ENCODE measurements at places on chromosomes 2 and 18. TPM values are rescaled to one million over a fixed set of nuclear protein-coding genes. Genes with fewer than 3 reads are reported as not detected.

DNA sequence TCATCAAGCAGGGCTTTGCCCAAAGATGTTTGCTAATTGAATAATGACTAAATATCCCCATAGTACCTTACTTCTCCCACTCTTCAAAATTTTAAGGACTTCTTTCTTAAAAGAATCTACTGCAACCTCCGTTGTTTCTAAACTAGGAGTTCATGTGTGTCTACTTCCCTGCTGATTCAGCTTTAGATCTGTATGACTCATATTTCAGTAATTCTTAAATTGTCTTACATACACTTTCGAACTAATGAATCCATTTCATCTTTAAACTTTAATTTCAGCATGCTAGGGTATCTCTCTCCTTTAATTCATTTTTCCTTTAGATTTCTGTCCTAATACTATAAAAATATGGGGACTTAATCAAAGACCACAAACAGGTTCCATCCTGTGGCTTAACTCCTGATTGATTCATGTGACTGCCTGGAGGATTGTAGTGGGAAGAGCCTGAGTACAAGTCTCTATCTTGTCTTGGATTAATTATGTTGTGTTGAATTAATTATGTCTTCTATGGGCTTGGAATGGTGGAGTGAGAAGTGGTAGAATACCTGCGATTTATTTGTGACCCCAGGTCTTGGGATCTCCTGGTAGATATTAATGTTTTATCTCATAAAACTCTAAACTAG lies 24.9 kb upstream of the COL5A2 start:
- DNase-seq: no peak

- DNase-seq: peak; percentile 53
Observed at GRCh38 chr2:216519154-216519762, 20.6 kb downstream of the RPL37A start.

Gene CDCA7
- 34.2 TPM for total RNA-seq

Gene SUPT7L
- total RNA-seq: 29.3 TPM

Gene SLC1A4
- total RNA-seq: 8.4 TPM

DNA sequence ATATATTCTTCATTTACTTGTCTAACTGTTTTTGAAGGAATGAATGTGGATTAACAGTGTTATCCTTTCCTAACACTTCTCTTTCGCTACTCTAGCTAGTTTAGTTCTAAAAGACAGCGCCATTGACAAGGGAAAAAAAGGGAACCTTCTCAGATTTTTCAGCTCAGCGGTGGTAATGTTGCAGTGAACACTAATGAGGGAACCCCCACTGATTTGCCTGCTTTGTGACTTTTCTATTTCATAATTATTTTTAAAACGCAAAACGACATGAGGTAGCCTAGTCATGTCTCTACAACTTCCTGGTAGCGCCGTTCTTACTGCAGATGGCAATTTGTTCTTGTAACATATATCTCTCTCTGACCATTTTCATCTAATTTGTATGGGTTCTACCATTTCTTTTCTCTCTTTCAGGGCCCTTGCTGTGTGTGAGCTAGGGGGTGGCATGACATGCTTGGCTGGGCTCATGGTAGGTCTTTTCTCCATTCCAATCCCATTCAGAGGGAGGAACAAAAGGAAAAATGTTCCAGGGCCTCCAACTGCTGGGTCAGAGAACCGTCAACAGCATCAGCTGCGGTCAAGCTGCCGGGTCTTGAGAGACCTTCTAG lies 235.5 kb upstream of the SIX3 start:
- no peak for DNase-seq

- DNase-seq: no peak
Observed at GRCh38 chr18:41501848-41502247, 453.2 kb upstream of the PIK3C3 start.

DNA sequence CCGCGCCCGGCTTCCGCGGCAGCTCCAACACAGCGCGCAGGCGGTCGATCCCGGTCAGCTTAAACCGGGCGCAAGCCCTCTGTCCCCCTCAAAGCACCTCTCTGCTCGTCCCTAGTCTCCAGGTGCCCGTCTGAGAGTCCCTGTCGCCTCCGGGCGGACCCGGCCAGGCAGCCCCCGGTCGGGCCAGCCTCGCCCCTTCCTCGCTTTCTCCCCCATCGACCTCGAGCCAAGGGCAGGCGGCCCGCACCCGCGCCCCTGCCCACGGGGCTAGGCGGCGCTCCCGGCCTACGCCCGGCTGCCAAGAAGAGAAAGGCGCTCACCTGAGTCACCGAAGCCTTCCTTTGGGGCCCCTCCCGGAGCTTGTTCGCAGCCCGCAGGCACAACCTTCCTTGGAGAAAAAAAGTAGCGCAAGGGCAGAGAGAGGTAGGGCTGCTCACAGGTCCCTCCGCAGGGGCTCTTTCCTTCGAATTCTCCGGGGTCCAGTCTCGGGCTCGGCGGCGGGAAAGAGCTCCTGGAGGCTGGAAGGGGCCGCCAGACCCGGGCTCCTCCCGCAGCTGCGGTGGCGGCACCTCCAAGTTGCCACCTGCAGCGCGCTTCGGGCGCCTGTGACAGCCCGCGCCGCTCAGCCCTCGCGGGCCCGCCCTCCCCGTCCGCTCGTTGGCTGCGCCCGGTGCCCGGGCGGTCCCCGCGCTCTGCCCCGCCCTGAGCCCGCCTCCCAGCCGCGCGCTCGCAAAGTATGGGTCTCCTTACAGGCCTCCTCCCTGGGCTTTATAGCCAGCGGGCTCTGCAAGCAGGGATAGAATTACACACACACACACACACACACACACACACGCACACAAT lies 86.5 kb upstream of the EPB41L3 start:
- DNase-seq: no peak

DNA sequence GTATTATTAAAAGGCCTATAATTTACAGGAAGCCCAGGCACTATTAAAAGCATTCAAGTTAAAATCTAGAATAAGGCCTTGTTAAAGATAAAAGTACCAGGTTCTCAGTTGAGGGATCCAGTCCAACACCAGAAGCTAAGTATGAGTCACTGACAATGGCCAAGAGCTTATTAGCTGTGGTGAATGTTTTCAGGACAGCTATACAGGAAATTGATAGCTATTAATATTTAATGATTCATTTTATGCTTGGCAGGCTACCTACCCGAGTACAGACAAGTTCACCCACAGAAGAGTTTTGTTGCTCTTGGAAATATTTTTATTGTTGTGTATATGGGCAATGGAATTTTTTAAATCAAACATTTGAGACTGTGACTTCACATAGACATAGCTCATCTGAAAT lies 729.6 kb upstream of the ZNF804A start:
- no peak for DNase-seq

DNA sequence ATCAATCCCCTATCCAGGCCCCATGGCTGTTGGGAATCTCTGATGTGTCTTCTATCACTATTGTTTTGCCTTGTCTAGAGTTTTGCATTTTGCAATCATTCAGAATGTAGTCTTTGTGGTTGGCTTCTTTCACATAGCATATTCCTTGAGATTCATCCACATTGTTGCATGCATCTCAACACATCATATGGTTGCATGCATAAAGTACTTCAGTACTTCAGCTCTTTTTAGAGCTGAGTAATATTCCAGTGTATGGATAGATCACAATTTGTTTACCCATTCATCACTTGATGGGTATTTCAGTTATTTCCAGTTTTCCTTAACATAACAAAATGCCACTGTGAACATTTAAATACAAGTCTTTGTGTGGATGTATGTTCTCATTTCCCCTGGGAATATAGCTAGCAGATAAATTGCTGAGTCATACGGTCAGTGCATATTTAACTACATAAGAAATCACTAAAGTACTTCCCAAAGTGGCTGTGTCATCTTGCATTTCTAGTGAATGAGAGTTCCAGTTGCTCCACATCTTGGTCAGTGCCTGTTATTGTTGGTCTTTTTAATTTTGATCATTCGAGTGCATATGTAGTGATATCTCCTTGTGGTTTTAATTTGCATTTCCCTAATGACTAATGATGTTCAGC lies 138.8 kb downstream of the BCL11A start:
- DNase-seq: no peak

- no peak for DNase-seq
Observed at GRCh38 chr18:58716060-58716756, 44.9 kb downstream of the MALT1 start.

DNA sequence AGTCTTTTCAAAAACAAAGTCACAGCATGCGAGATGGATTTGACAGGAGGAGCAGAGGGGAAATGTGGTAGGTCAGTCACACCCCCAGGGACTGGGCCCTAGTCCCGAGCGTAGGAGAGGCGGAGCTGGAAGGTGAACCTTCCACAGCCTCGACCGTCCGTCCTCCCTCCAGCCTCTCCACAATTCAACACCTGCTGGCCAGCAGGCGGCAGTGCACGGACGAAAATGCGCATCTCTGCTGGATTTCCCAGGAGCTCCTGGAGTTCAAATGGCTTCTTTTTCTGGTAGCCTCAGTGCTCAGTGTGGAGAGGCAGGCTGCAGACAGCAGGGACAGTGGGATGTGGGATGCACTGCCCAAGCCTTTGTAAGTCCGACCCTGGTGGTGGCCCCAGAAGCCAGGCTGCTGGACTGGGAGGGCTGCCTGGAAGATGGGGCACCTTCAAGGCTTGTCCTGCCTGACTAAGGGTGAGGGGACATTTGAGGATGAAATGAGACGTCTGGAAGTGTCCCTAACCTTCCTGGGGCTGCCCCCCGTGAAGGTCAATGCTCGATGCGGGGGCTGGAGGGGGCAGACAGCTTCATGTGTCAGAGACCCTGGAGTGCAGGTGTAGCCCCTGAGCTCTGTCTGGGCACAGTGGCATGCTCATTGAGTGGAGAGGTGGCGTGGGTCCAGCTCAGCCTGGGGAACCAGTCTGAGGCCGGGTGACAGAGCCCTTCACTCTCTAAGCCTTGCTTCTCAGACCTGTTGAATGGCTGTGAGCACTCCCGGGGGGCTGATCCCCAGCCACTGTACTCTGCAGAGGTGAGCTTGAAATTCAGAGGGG lies 189.5 kb downstream of the TFCP2L1 start:
- DNase-seq: peak; percentile 68

DNA sequence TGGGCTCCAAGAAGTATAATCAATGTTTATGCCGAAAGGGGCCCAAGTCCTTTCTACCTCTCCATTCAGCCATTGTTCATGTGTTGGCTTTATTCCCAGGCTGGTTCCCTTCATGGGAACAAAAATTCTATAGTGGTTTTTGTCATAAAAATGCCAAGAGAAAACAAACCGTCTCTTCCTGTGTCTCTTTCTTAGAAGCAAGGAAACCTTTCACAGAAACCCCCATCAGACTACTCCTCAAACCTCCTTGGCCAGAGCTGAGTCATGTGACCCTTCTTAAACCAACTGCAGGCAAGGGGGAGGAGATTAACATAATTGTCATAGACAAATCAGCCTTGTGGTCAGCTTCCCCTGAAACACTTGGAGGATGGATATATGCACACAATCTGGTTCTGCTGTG lies 75.1 kb upstream of the TANK start:
- no peak for DNase-seq

GRCh38 chr18:28007841-28008240 lies 169.1 kb downstream of the CDH2 start:
- DNase-seq: no peak

- DNase-seq: no peak
Observed at GRCh38 chr2:4174796-4175195, 471.4 kb downstream of the DCDC2C start.

Gene MARCHF4
- 7.7 TPM for total RNA-seq

Gene TMEM247
- not detected for total RNA-seq

- no peak for DNase-seq
Observed at GRCh38 chr2:27029051-27029450, 3.7 kb upstream of the TMEM214 start.

Gene IL1B
- 1.4 TPM for total RNA-seq

- DNase-seq: no peak
Observed at GRCh38 chr2:68345129-68345875, 19.8 kb upstream of the PLEK start.

DNA sequence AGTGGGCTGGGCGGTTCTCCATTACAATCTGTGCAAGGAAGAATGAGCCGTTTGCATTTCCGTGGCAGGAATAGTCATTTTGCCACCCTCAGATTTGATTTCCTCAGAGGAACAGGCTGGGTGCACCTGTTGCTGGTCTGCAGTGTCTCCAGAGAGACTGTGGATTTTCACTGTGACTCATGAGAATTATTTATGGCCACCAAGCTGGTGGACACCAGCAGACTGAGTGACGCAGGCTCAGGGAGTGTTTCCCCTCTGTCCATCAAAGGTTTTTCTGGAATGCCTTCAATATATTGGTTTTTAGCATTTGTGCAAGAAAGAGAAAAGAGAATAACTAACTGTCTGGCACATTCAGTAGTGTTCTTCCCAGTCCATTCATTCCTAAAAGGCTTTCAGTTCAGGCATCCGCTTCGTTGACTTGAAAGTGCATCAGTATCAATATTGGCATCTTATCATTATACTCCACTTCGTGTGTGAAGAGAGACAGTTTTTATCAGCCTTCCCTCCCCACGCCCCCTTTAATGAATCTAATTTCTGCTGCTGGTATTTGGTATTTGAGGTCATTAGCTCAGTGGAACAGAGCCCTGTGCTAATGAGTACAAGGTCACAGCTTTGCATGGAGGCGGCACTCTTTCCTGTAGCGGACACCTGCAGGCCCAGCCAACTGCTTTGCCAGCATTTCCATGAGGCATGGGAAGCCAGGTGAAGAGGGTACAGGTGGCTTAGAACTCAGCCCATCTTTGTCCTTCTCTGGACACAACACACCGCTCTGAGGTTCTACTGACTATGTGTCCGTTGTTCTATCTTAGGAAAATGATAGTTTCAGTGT lies 39.9 kb downstream of the PRKCE start:
- no peak for DNase-seq

DNA sequence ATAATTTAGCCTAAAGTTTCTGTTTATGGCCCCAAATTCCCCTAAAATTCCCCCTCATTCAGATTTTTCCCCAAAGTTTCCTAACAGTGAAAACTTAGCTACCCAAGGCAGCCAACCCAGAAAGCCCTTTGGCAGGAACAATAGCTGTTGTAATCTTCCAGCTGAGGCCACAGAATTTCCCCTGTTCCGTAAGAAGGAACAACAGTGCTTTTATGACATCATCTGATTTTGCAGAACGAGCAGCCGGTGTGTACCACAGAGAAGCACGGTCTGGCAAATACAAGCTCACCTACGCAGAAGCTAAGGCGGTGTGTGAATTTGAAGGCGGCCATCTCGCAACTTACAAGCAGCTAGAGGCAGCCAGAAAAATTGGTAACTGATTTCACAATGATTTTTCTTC lies 6.3 kb downstream of the TNFAIP6 start:
- no peak for DNase-seq
